ENCODE measurements at places on chromosomes 5 and 9. TPM values are rescaled to one million over a fixed set of nuclear protein-coding genes. Genes with fewer than 3 reads are reported as not detected.

DNA sequence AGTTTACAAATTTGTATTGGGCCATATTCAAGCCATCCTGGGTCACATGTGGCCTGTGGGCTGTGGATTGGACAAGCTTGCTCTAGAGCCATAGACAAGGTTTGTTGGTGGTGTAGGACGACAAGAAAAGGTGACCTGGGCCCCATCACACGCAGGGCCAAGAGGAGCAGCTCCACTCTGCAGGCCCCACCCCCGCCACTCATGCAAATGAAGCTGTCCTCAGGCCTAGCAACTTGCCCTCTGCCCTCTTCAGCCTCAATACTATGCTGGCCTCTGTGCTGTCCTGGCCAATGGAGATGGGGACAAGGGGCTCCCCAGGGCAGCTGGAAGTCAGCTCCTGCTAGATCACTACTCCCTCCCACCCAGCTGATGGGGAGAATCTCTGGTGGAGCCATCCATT, 55.2 kb upstream of the TMEM252 start:
- DNase-seq: no peak

DNA sequence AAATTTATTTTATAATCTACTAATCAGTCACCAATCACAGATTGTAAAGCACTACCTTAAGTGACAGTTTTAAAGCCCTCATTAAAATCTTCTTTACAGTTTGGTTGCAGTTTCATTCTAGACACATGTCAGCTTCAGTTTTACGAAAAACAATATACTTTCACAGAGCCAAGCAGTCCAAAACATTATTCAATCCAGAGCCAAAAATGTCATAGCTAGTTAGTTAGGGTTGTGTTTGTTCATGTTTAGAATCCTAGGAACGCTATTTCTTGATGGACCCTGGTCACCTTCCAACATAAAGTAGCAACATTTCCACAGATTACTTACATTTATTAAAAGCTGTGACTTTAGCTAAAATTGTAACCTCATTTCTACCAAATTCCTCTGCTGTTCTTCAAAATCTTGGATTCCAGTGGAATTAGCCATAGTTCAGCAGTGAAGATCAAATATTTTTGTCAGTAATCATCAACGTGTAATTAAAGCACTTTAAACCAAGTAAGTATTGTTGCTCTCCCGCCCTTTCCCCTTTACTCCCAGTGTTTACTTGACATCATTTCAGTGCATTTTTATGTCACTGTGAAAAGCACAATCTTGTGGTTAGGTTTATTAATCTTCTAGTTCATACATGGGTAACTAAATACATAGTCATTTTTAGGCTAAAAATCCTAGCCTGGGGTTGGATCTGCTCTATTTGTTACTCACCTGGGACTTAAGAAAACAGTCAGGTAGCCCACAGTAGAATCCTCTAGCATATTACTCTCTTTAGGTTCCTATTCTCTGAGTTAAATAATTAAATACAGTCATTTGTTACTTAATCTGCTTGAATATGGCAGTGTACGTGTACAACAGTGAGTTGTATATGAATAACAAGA, 74.3 kb downstream of the NIPBL start:
- no peak for DNase-seq

GRCh38 chr5:181088289-181088688, 42.7 kb downstream of the OR2V1 start:
- no peak for DNase-seq

CBY3 gene
- not detected for total RNA-seq
